ENCODE measurements at places on chromosomes 16 and 17.

DNA sequence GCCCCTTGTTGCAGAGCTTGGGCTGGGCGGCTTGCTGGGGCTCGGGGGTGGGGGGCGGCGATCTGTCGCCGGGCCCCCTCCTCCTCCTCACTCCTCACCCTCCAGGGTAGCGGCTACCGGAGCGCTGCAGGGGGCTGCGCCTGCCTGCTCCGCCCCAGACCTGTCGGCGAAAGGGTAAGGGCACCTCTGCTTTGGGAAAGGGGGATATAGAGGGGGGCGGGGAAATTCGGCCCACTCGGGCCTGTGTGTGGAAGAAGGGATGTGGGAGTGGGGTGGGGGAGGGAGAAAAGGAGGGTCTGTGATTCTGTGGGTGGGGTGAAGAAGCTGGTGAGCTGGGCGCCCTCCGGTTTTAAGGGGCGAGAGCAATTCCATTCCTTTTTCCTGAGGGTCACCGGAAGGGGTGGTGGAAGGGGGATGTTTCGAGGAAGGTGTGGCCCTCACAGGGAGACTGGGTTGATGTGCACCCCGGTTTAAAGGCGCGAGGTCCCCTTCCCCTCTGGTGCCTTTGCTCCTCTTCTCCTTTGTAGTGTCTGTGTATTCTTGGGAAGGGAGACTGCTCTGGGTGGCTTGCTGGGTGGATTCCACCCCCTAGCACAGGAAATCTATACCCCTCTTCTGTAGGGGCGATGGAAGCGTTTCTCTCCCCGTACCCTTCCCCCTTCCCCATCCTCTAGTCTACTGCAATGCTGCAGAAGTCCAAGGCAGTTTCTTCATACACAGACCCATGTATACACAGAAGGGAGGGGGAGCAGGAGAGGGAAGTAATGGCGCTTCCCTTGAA lies 878 bp downstream of the TAOK1 start:
- DNase-seq = no peak

DNA sequence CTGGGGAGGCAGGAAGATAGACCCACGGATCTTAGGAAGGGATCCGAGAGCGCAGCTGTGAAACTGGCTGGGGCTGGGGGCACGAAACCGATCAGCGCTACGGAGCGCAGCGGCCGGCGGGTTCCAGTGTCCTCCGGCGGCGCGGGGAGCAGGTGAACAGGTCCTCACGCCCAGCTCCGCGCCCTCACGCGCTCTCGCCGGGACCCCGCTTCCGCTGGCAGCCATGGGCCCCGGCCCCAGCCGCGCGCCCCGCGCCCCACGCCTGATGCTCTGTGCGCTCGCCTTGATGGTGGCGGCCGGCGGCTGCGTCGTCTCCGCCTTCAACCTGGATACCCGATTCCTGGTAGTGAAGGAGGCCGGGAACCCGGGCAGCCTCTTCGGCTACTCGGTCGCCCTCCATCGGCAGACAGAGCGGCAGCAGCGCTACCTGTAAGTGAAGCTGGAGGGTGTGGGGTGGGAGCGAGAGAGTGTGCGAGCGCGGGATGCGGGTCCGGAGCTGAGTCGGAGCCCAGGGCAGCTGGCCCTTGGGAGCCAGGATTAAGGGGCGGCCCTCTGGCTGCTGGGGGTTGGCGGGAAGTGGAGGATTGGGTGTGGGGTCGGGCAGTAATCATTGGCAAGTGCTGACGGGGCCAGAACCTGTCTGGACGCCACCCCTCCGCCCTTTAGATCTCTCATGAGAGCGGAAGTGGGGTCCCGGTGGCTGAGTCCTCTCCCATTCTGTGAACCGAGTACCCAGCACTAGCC lies 479 bp downstream of the ITGA3 start:
- DNase-seq = peak; percentile 46

DNA sequence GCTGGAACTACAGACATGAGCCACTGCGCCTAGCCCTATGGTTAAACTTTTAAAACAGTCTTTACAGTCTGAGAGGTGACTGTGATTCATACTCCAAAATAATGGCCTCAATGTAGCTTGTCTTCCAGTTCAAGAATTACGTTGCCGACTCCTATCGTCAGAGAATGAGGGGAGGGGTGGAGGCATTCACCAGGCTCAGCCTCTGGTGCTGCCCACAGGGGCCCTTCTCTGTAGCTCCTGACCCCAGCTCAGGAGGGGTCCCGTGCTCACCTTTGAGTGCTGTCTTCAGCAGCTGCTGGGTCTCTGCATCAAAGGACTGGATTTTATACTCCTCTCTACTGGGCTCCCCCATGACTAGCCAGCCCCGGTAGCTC lies 1.2 kb downstream of the MIF4GD start:
- DNase-seq = no peak

DNA sequence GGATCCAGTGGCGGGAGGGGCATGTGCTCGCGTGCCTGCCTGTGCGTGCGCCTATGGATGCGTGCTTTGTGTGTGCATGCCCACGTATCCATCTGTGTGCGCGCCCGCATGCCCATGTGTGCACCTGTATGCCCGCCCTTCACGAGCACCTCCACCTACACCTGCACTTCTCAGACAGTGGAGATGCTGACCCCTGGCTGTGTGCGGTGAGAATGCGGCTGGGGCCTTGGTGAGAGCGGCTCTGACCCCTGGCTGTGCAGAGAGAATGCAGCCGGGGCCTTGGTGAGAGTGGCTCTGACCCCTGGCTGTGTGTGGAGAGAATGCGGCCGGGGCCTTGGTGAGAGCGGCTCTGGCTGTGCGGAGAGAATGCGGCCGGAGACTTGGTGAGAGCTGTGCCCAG lies 33.9 kb downstream of the AXIN1 start:
- no peak for DNase-seq

GRCh38 chr17:5468075-5468473 lies 708 bp downstream of the DHX33 start:
- no peak for DNase-seq

DNA sequence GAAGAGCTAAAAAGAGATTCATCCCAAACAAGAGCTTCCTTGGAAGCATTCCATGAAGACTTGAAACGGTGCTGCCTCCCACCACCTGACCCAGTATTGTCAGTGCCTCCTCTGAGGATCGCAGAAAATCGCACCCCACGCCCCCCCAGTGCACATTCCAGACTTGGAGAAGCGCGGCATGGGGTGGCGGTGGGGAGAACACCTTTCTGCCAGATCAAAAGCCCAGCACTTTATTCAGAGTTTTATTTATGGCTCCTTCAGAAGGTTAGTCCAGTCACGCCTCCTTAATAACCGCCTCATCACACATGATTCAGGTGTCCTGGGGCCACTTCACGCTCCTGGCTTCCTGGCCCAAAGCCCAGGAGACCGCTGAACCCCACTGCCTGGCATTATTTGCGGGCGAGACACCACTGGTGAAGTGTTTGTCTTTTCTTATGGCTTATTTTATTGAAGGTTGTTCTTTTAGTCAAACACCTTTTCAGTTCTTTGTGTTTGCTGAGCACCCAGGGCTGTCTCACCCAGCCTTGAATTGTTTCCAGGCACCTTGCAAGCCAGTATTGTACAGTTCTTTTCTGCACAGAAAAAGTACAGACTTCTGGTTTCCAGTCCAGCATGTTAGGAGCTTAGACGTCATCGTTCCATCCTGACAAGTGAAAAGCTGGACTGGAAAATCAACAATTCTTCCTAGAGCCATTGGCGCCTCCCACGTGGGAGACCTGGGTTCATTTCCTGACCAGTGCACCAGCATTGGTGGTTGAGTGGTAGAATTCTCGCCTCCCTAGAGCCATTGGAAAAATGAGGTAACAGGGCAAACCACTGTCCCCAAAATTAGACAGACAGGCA lies 79.6 kb upstream of the CACNG5 start:
- no peak for DNase-seq

GRCh38 chr16:51797669-51798259 lies 646.7 kb upstream of the SALL1 start:
- DNase-seq = no peak

GRCh38 chr16:2715519-2715918 lies 4.5 kb downstream of the PRSS27 start:
- DNase-seq = peak; percentile 78

DNA sequence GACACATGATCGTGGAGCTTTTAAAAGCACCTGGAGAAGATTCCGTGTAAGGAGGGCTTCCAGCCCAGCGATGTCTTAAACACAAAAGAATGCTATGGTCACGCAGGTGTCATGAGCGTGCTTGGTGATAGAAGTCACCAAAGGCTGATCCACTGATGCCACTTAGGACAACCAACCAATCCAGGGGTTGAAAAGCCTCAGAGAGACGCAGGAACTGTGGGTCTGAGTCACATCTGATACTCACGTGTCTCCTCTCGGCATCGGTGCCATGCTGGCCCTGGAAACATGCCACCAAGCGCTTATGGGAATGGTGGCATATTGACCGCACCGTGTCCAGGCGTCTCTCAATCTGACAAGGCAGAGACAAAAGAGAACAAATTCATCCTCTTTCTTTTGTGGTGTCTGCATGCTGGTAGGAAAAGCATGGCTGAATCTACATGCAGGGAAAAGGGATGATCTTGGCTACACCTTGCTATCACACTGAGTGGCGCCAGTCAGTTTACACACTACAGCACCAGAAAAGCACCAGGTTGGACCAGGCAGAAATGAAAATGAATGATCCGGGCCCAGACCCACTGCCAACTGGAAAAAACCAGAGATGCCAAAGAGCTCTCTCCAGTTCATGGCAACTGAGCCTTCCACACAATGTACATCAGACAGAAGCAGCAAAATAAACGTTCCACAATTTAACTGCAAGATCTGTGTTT lies 38.0 kb downstream of the ARHGAP17 start:
- DNase-seq = no peak

DNA sequence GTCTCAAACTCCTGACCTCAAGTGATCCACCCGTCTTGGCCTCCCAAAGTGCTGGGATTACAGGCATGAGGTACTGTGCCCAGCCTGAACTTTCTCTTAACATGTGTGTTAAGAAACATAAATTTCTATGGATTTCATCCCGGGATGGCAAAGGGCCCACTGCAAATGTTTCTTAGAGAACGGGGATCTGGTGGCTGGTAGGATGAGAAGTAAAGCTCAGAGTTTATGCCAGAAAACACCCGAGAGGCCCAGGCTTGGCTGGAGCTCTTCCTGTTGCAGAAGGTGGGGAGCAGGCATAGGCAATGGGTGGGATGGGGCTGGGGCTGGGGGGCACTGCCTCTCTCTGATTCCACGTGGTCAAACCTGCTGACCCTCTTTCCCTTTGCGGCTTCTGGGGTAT lies 5.6 kb upstream of the CARHSP1 start:
- DNase-seq = no peak

- no peak for DNase-seq
Observed at GRCh38 chr17:10094797-10095196, 103.6 kb downstream of the GAS7 start.

DNA sequence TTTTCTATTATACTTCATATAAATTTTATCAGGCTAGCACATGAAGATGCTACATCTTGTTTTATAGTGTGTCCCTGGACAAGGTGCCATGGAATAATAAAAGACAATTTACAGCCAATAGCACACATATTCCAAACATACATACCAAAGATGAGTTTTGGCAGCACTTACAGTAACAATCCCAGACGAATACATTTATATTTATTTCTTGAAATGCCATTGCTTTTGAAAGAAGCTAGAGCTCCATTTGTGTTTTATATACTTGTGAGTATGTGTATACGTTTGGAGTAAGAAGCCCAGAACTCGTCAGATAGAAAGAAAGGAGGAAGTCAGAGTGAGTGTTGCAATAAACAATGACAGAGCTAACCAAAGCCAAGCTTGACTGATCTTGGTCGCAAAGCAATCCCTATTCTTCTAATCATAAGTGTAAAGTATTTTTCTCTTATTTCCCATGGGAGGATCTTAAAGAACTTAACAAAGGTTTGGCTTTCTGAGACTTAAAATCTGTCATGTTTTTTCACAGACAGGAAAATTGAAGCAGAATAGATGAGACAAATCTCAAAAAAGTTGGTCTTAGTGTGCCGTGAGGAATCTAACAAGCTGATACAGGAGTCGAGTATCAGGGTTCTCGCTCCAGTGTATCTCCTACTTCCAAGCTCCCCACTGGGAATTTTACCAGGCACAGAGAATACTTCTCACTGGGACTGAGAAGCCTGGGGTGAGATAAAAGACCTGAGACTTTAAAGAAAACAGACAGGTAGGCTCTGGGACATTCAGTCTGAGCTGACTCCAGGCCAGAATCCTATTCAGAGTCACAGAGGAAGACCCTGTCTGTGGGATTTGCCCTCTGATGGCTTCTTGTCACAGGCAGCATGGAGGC lies 175.4 kb downstream of the AATF start:
- DNase-seq = no peak

GRCh38 chr17:1939981-1940809 lies 84.9 kb downstream of the RTN4RL1 start:
- DNase-seq = no peak

DNA sequence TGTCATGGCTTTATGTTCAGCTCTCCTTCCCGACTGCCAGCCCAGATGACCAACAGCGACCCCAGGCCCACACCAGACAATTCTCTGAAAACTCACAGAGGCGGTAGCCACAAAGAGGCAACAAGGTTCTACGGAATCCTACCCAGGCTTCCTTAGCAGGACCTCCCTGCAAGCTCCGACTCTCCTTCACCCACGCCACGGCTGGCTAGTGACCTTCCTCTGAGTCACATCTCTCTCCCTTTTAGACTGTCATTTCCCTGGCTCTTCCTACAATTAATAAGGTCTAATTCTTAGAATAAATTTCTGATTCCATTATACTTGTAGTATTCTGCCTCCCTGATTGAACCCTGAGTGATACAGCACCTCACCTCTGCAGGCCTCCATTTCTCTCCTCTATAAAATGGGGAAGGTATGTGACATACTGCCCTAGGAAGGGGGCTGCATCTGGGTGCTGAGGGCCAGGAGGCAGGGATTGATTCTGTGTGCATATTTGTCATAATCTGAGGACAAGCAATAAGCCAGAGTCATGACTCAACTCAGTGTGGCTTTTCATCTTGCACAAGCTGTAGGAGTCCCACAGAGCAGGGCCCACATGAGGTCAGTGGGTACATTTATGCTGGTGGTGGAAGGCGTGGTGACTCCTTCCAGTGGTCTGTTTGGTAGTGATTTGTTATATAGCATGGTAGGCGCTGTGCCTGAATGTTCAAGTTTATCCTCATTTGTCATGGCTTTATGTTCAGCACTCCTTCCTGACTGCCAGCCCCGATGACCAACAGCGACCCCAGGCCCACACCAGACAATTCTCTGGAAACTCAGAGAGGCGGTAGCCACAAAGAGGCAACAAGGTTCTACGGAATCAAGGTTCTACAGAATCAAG lies 46.2 kb downstream of the SMPD3 start:
- DNase-seq = no peak

DNA sequence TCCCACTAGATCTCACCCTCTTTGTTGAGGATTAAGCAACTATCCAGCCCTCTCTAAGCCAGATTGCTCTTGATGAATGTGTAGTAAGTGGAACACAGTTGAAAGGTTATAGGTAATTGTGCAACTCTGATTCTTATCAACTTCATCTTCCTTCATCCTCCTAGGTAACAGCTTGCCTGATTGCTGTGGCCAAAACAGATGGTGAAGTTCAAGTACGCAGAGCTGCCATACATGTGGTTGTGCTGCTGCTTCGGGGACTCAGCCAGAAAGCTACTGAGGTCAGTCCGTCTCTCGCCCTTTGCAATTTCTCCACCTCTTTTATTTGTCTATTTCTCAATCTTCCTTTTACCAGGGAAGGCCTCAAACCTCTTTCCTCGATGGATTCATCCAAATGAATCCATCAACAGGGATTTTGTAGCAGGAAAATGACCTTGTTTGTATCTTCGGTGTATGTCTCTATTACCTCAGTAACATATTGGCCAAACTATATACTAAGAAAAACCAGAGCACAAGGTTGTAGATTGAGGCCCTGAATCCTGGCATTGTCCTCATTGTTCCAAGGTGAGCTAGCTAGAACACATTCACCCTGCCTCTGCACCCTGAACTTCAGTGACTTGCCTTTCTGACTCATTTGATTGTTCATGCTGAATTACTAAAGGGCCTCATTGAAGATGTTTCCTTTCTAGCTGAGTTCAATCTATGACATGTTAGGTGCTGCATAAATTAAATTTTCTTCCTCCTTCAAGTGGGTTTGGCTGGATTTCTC lies 65.1 kb upstream of the HAS3 start:
- DNase-seq = no peak

Measured in effector CD4-positive, alpha-beta T cell (primary cell).